ENCODE measurements at places on chromosomes 1 and 21.

- no peak overlapping the region for H3K27ac ChIP-seq
- no peak for DNase-seq
- no peak overlapping the region for H3K4me3 ChIP-seq
- no peaks in the 10 kb centered on the region for H3K4me1 ChIP-seq
- H3K36me3 ChIP-seq: no peaks in the 10 kb centered on the region
- H3K27me3 ChIP-seq: no peaks in the 10 kb centered on the region
Observed at GRCh38 chr1:65231718-65232330, 77.5 kb upstream of the DNAJC6 start.

GRCh38 chr1:9764550-9764949, 59.2 kb downstream of the CLSTN1 start:
- H3K27ac ChIP-seq: no peak overlapping the region
- no peaks in the 10 kb centered on the region for H3K36me3 ChIP-seq
- no peak overlapping the region for H3K4me3 ChIP-seq
- H3K4me1 ChIP-seq: no peaks in the 10 kb centered on the region

DNA sequence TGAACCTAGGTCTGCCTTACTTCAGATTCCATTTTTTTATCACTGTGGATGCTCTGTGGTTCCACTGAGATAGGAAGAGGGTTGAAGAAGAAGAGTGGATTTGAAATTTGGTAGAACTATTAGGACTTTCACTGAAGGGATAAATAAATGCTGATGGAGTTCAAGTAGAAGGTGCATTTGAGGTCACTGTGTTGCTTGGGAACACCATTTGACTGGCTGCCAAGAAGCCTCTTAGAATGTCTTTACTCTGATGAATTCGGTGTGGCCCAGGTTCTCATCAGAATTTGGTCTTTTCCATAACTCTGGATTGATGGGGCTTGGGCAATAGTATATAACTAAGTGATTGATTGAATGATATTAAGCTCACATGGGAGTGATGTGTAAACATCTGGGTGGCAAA, 11.9 kb downstream of the XPR1 start:
- peaks cover 5% of the 10 kb centered on the region for H3K4me1 ChIP-seq
- DNase-seq: no peak
- H3K27me3 ChIP-seq: no peaks in the 10 kb centered on the region
- no peak overlapping the region for H3K4me3 ChIP-seq

- no peak overlapping the region for H3K4me3 ChIP-seq
- H3K36me3 ChIP-seq: no peaks in the 10 kb centered on the region
- no peaks in the 10 kb centered on the region for H3K4me1 ChIP-seq
Observed at GRCh38 chr1:154851392-154852177, 18.5 kb downstream of the KCNN3 start.

DNA sequence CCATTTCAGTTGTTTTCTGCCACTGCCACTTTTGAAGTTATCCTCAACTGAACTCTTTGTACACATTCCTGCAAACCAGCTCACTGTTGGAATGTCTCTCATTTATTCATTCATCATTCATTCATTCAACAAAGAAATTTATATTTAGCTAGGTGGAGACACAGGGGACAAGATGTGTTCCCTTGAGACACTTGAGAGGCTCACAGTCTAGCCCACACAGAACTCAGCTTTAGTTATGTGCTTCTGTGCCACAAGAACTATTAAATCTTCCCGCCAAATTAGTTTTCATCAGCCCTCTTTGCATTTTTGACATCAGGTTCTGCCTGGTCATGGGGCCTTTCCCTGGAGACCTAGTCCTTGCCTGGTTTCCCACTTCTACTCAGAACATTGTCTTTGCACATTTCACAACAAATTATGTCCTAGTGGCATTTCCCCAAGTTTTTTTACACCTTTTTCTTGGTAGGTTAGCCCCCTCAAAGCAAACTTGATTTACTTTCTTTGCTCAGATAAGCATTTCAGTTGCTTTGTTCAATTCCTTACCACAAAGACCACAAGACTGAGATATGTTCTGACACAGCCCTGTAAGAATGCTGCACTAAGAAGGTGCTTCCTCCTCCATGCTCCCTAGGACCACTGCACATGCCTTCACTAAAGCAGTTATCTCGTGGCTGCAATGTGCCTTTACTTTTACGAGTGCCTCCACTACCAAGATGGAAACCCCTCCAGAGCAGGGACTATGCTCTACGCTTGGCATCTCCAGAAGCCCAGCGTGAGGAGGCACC, 31.0 kb downstream of the ILDR2 start:
- H3K27ac ChIP-seq: no peak overlapping the region
- H3K27me3 ChIP-seq: peaks cover 6% of the 10 kb centered on the region
- DNase-seq: no peak
- H3K36me3 ChIP-seq: no peaks in the 10 kb centered on the region
- H3K4me1 ChIP-seq: peaks cover 4% of the 10 kb centered on the region

GRCh38 chr21:28442624-28443023, 550.1 kb downstream of the LTN1 start:
- no peak overlapping the region for H3K27ac ChIP-seq
- H3K4me3 ChIP-seq: no peak overlapping the region
- H3K36me3 ChIP-seq: no peaks in the 10 kb centered on the region
- H3K27me3 ChIP-seq: no peaks in the 10 kb centered on the region

- H3K4me1 ChIP-seq: no peaks in the 10 kb centered on the region
- no peak overlapping the region for H3K27ac ChIP-seq
- H3K4me3 ChIP-seq: no peak overlapping the region
Observed at GRCh38 chr1:53254011-53254640, 15.8 kb upstream of the MAGOH start.
